Spinal cord (tissue), 10 donors: ENCODE measurements at places on chromosomes 2 and 18. TPM values are rescaled to one million over a fixed set of nuclear protein-coding genes. Genes with fewer than 3 reads are reported as not detected.

The TMEM18 gene
- total RNA-seq: 55.6 TPM

The NEU2 gene
- not detected for total RNA-seq

The PAIP2B gene
- total RNA-seq: 42.3 TPM

The TEX44 gene
- not detected for total RNA-seq

The MARCHF4 gene
- total RNA-seq: 4.0 TPM

The HOXD12 gene
- total RNA-seq: not detected

The SOX11 gene
- 22.1 TPM for total RNA-seq

The MC4R gene
- 6.6 TPM for total RNA-seq

The EVX2 gene
- total RNA-seq: 0.59 TPM

The CXCR1 gene
- not detected for total RNA-seq

The CEP68 gene
- total RNA-seq: 31.9 TPM

The TMEM237 gene
- total RNA-seq: 45.3 TPM

The EHD3 gene
- 13.3 TPM for total RNA-seq

The IL1A gene
- 0.99 TPM for total RNA-seq

The CIAO1 gene
- 79.4 TPM for total RNA-seq

The TLX2 gene
- total RNA-seq: not detected

The MALL gene
- total RNA-seq: 8.8 TPM

The TSPYL6 gene
- total RNA-seq: 0.17 TPM

The NEB gene
- total RNA-seq: 8.5 TPM

The CMPK2 gene
- 7.3 TPM for total RNA-seq

The RESP18 gene
- 1.1 TPM for total RNA-seq

The PDE11A gene
- 1.9 TPM for total RNA-seq

The GAL3ST2 gene
- total RNA-seq: 0.33 TPM

The POTEC gene
- total RNA-seq: not detected

The ZC3H6 gene
- 17.6 TPM for total RNA-seq

The SCN7A gene
- 24.0 TPM for total RNA-seq

The OSBPL6 gene
- total RNA-seq: 7.3 TPM

The RIT2 gene
- total RNA-seq: 7.1 TPM

The NIFK gene
- 47.8 TPM for total RNA-seq

The ANO7 gene
- 0.89 TPM for total RNA-seq

The CNOT9 gene
- 37.9 TPM for total RNA-seq

The DSC2 gene
- 24.8 TPM for total RNA-seq

The C2orf76 gene
- total RNA-seq: 23.6 TPM
